ENCODE measurements at places on chromosomes 5 and 9. TPM values are rescaled to one million over a fixed set of nuclear protein-coding genes. Genes with fewer than 3 reads are reported as not detected.
A peak's percentile ranks its signal among the peaks of the same experiment; 100 is the strongest.

Gene DRD1
- polyA plus RNA-seq = 0.11 TPM

Gene FBXW5
- 31.2 TPM for polyA plus RNA-seq

Gene CTNND2
- not detected for polyA plus RNA-seq

Gene FOXD4L3
- polyA plus RNA-seq = not detected

- DNase-seq = no peak
Observed at GRCh38 chr5:139611703-139612584, 36.2 kb upstream of the CXXC5 start.

DNA sequence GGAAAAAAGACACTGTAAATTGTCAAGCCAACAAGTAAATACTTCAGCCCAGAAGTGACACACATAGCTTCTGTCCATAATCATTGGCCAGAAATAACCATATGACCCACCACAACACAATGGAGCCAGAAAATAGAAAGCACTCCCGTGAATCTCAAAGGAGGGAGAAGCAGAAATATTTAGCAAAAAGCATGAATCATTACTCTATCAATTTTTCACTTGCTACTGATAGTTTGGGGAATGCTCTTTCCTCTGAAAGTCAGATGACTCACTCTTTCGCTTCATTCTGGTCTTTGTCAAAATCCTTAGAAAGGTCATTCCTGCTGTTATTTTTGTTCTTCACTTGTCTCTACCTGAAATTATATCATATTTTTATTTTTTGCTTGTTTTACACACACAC lies 312.6 kb downstream of the TMEM232 start:
- DNase-seq = no peak

DNA sequence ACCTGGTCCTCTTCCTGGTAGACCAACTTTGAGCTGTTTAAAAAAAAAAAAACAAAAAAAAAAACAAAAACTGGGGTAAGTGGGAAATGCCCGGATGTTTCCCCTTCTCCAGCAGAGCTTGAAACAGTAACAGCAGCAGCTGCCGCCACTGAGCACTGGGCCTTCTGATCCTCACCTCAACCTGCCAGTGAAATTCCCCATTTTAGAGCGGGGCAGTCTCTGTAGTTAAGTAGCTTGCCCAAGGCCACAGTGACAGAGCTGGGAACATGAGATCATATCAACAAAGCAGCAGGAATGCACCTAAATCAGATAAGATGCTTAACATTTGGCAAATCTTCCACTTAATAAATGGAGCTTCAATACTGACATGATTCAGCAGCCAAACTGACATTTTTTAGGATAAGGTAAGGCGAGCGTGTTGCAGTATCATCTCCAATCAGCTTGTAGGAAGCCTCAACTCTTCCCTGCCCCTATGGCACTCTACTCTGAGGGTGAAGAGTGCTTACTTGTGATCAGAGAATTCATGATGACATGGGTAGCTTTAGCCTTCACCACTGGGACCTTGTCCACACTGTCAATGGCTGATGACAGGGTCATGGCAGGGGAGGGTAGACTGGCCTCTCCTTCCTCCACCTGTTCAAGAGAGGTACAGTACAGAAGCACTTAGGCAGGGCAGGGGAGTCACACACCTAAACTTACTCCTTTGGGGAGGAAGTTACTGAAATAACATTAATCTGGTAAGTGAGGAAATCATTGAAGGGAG lies 9.3 kb downstream of the KIAA1191 start:
- no peak for DNase-seq

GRCh38 chr5:129670957-129671500 lies 76.9 kb upstream of the MINAR2 start:
- peak; percentile 30 for DNase-seq

DNA sequence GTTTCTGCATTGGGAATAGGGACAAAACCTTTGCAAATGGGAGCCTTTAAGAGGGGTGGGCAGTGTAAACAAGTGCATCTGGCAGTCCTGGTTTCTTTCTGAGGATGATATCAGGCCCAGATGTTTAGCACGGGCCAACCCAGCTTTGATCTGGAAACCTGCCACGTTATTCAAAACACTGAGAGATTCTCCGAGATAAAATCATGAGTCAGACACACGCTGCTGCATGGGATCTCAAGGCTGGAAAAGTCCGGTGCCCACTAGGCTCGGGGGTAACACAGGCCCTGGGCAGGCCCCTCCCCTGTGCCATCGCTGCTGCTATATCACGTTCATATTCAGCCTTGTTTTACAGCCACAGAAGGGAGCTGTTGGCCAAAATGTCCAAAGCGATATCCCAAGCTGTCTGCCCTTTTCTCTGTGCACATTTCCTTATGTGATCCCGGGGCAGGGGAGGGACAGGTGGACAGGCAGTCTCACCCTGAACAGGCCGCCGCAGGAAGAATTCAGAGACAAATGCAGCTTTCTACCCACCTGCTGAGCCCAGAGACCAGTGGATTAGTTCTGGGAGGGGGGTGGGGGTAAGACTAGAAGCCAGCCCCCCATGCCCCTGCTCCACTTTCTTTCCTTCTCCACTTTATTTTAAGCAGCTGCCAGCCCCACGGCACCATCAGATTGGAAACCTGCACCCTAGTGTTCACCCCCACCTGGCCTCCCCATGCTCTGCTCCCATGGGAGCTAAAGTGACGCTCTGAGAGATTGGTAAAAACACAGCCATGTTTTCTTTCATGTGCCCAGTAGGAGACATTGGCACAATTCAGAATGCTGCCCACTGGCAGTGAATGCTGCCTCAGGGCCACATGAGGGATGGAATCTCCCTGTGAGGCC lies 63.1 kb downstream of the TMOD1 start:
- DNase-seq = peak; percentile 49

DNA sequence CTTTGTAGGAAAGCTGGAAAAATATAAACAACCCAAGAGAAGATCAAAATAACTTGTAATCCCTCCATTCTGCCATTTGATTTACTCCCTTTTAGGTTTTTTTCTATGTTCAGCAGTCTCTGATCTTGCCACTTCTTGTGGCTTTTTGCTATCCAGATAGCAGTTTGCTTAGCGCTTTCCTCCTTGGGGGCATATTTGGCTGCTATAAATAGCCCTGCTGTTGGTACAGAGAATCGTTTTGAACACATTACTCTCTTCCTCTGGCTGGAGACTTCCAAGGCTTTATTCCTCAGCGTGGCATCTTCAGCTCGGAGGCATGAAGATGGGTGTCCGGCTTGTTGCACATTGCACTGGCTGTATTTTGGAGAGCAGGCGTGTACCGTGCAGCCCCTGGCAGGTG lies 38.6 kb downstream of the HMCN2 start:
- no peak for DNase-seq

Measured in AG04450 (cell line).